ENCODE measurements at places on chromosomes 12 and 14.

DNA sequence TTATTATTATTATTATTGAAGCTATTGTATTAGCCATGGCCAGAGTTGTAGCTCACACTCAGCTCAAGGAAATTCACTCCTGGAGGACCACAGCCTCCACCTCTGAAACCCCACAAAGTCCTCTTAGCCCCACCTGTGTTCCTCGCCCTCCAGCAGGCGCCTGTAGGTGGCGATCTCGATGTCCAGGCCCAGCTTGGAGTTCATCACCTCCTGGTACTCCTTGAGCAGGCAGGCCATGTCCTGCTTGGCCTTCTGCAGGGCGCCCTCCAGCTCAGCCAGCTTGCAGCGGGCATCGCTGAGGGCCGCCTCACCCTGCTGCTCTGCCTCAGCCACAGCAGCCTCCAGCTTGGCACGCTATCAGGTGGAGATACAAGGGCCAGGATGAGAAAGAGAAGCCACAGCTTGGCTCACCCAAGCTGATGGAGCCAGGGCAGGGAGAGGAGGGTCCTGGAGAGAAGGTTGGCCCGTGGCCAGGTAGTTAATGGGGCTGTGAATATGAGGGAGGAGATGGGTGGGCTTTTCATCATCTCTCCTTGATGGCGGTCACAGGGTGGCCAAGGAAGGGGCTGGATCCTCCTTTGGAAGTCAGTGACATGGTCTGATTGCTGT lies 5.1 kb downstream of the KRT85 start:
- DNase-seq, result no peak

DNA sequence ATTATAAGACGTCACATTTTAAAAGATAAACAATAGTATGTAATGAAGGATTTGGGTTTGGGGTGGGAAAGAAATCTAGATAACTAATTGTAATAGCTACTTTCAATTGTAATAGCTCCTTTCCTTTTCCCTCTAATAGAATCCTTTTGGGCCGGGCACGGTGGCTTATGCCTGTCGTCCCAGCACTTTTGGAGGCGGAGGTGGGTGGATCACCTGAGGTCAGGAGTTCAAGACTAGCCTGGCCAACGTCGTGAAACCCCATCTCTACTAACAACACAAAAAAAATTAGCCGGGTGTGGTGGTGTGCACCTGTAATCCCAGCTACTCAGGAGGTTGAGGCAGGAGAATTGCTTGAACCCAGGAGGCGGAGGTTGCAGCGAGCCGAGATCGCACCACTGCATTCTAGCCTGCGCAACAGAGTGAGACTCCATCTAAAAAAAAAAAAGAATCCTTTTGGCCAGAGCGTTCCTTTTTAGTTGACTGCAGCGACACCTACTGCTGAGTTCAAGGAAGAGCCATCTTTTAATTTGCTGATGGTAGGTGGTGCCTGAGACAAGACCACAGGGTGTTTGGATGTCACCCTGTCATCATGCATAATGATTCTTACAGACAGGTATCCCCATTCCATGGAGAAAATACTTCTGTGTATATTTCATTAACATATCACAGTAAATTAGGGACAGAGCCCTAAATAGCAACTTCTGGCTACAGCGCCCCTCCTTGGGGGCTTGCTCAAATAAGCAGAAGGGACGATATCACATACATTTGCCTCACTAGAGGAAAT lies 79.5 kb downstream of the ARMH4 start:
- peak; percentile 24 for DNase-seq

- DNase-seq, result no peak
Measured at GRCh38 chr12:46783871-46784270, 41.9 kb downstream of the SLC38A4 start.

DNA sequence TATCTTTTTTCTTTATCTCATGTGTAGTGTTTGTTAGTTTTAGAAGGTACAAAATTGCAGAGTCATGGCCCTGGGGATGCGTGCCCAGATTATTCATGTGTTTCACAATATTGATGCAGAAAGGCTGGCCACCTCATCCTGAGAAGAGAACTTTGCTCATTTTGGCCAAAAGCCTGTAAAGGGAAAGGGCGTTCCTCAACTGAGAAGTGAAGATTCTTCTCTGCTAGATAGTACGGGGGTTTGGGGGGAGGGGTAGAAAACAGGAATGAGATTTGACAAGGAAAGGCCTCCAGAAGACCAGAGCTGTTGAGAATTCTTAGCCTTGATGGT lies 1.7 kb downstream of the MGST1 start:
- no peak for DNase-seq

- no peak for DNase-seq
Measured at GRCh38 chr12:45121224-45121623, 70.3 kb upstream of the DBX2 start.
